Sciatic nerve (tissue), 2 donors: ENCODE measurements at places on chromosomes 16 and 17. TPM values are rescaled to one million over a fixed set of nuclear protein-coding genes. Genes with fewer than 3 reads are reported as not detected.

- no peak for DNase-seq
These were observed 1056.3 kb upstream of the EEF2KMT start for GRCh38 chr16:6153901-6154300.

DNA sequence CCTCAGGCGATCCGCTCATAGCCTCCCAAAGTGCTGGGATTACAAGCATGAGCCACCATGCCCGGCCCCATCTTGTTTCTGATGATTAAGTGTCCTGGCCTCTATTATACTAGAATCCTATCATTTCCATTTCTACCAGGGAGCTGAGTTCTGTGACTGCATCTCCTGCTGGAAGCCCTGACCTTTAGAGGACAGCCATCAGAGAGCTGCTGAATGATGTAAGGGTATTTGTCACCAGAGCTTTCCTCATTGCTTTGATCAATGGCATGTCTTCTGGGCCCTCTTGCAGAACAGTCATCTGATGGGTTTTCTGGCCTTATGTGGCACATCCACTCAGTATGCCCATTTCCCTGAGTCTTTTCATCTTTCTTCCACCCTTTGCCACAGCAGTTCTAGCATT lies 39.9 kb downstream of the PSMD12 start:
- no peak for DNase-seq

- DNase-seq = no peak
These were observed 31.7 kb upstream of the LCMT1 start for GRCh38 chr16:25079637-25080378.

DNA sequence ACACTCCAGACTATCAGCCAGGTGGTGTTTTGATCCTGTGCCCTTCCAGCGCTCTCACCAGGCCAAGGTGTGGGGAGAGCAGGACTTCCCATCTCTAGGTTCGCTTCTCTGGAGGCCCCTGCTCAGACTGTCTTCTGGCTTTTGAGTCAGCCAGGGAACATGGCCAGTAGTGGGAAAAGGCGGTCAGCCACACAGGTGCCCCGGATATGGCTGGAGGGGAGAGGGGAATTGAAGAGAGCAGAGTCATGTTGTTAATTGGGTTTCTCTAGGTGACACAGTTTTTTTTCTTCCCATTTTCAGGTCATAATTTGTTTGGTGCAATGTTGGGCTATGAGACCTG lies 1.5 kb downstream of the MINK1 start:
- DNase-seq = no peak

- no peak for DNase-seq
These were observed 388.5 kb downstream of the XYLT1 start for GRCh38 chr16:17082095-17082882.

- DNase-seq = peak; percentile 52
These were observed 24.0 kb downstream of the SPNS2 start for GRCh38 chr17:4522661-4523060.

- peak; percentile 79 for DNase-seq
These were observed 12.7 kb downstream of the SLC35B1 start for GRCh38 chr17:49694847-49695697.

GRCh38 chr17:7704601-7705268 lies at the start of gene EFNB3:
EFNB3 (plus strand) TSS chr17:7705202; CDS start chr17:7705599, 397 bp downstream.
- DNase-seq = no peak

DNA sequence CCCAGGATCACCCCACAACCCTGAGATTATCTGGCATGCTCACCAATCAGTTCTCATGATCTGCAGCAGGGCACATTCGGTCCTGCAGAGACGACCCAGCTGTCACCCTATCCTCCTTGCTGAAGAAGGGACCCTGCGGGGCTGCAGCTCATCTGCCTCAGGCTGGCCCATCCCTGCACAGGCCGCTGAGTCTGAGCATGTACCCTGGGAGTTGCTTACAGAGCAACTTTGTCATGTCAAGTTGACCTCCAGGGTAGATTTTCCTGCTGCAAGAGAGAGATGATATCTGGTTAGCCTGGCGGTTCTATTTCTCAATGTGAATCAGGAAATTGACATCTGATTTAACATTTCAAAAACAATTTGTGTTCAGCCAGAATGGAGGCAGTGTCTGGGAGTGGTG lies 36.0 kb upstream of the ADCY9 start:
- no peak for DNase-seq

DNA sequence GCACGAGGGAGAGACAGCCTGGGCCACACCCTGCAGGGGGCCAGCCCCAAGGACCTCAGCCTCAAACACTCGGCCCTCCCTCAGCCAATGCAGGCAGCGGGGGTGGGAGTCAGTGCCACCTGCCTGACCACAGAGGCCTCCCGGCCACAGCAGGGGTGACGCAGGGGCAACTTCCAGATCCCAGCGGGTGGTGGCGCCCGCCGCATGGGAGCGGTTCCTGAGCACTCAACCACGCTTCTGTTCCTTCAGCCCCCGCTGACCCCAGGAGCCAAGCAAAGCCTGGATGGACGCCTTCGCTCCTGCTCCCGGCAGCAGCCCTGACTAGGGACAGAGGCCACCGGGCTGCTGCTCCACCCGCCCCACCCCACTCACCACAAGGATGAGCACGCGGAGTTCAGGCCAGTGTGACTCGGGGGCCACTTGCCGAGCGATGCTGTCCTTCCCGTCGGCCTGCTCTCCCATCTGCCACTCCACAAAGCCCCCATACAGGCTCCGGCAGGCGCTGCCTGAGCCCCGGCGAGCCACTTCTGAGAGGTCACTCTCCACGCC lies 5.0 kb upstream of the CYBA start:
- DNase-seq = no peak

- no peak for DNase-seq
These were observed 4.2 kb downstream of the AIPL1 start for GRCh38 chr17:6430769-6431168.

- DNase-seq = no peak
These were observed 5.4 kb downstream of the MARCHF10 start for GRCh38 chr17:62802561-62803205.

DNA sequence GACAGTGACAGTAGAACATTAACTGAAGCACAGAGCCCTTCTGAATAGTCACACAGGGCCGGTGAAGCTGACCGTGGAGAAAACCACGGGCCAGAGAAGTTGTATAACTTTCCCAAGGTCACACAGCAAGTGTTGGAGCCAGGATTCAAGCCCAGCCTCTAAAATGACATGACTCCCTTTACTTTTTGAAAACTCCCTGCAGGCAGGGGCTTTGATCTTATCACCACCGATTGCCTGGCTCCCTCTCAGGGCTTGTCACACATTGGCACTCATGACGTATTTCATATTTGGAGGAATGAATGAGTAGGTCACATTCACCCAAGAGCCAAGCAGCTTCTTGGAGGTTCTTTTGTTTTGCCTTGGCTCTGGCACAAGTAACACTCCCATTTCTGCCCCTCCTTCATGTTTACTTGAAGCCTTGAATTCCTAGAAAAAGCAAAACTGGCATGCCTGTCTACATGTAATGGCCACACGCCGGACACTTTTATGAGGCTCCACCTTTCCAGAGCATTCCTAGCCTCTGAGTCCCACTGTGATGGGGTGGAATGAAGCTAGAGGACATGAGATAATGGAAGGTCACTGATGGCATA lies 13.3 kb upstream of the RBBP6 start:
- no peak for DNase-seq

- peak; percentile 49 for DNase-seq
These were observed 211.7 kb upstream of the GSE1 start for GRCh38 chr16:85401370-85401916.

DNA sequence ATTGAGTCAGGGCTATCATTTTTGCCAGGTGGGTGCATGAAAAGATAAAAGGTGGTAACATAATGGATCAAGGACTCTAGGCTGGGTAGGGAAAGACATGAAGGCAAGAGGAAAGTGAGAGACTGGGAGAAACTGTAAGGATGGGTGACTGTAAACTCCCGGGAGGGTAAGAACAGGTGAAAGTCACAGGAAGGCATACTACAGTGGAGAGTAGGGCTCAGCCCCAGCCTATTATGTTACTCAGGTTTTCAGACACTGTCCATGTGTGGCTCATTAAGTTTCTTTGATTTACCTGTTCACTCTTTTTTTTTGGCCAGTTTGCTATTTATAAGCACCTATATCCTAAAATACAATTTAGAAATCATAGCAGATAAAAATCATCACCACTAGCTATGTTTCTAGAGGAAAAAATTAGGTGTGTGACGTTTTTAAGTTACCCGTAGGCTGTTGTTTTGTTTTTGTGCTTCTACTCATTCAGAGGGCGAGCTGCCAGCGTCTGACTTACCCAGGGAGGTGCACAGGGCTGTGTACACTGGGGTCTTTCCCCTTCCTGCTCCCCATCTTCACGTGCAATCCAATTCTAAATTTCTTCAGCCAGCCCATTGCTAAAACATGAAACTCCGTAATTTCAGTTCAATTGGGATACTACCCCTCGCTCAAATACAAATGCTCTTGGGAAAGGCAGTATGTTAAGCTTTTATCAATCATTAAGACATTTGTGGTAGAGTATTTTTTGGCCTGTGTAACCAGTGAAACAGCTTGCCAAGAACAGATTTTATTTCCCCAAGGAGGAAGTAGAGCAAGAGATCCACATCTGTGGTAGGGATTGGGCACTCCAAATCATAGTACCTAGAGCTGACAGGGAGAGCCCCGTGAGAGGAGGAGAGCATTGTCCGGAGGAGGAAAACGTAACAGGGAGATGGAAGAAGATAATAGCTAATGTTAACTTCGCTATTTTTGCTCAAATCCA lies 21.7 kb upstream of the VWA3A start:
- DNase-seq = no peak

DNA sequence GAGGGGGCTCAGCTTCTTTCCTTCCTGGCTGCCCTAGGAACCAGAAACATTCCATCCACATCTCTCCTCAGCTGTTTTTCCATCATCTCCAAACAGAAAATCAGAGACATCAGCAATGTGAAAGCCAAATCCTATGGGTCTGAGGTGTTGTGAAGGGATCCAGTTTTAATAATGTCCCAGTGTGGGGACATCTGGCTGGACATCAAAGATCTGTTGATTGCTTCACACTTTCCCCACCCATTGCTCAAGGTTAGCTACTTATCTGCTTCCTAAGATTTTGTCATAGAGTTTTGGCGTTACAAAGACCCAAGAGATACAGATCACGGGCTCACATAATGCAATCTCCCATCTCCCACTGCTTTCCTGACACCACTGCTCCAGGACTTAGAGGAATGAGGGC lies 47.8 kb upstream of the AXIN2 start:
- DNase-seq = no peak

DNA sequence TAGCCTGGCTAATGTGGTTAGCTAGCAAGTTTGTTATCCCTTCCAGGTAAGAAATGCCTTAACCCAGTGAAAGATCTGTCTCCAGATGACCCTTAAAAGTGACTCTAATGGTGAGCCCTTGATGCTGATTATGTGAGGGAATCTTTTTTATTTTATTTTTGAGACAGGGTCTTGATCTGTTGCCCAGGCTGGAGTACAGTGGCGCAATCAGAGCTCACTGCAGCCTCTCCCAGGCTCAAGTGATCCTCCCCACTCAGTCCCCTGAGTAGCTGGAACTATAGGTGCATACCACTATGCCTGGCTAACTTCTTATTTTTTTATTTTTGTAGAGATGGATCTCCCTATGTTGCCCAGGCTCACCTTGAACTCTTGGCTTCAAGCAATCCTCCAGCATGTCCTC lies 10.8 kb upstream of the HP start:
- DNase-seq = no peak

DNA sequence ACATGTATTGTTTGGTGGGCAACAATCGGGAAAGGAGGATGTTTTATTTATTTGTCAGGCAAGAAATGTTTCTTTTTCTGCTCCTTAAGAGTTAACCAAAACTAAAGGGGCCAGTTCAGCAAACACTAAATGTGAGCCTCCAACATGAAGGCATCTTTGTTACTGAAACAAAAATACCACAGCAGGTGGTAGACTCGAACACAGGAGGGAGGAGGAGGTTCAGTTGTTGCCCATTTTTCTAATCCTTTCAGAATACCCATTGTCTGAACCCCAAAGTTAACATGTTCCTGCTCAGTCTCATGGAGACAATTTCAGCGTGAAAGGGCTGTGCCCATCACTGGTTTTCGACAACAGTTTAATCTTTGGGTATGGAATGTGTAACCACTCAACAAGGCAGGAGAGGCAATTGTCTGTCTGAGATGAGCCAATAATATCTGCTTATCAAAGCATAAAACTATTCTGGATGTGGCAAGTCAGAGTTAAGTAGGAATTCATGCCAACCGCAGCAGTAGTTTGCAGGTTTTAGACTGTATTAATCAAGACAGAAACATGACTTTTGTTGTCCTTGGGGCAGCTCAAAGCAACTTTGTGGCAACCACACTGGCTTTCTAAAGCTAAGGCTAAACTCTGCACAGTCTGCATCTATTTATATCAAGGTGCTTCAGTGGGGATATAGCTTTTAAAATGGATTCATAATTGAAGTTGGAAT lies 211.7 kb downstream of the FTO start:
- DNase-seq = no peak

SPNS3 gene
- 2.0 TPM for total RNA-seq

CCR7 gene
- 1.4 TPM for total RNA-seq

ANKS3 gene
- 34.4 TPM for total RNA-seq

DYNC1LI2 gene
- 205 TPM for total RNA-seq

ZG16B gene
- total RNA-seq = not detected

CREBBP gene
- total RNA-seq = 120 TPM

SCGB1C2 gene
- not detected for total RNA-seq

TBC1D10B gene
- total RNA-seq = 39.6 TPM

MSRB1 gene
- total RNA-seq = 16.0 TPM

KRT31 gene
- not detected for total RNA-seq
